Right lung (tissue), 10 donors: ENCODE measurements at places on chromosomes 2 and 18.

DNA sequence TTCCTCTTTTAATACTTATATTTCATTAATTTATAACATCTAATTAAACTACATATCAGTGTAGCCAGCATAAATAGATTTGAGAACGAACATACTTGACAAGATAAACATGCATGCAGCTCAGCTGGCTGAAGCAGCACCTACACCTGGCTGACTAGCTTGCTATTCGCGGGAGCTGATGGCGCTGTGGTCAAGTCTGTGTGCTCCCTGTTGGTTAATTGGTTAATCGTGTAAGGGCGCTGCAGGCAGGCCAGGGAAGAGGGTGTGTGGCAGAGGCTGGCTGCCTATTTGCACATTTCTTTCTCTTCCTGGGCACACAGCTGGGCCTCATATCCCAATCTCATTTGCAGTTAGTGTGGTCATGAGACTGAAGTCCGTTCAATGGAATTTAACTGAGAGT lies 14.5 kb upstream of the VWA3B start:
- DNase-seq, result no peak

DNA sequence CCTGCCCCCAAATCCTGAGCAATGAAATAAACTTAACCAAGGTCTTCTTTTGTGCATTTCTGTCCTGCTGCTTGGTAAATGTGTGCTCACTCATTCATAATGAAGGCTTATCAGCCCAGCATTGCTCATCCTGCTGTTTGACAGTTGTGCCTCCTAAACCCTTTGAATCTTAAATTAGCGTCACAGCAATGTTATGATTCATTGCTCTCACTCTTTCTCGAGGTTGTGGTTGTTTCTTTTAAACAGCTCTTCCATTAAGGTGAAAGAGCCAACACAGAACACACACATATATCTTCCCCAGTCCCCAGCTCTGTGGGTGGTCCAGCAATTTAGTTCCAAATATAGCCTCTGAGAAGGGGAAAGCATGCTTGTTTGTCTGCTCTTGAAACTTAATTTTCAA lies 84.0 kb downstream of the EVA1A start:
- DNase-seq, result no peak

- no peak for DNase-seq
Measured at GRCh38 chr2:155095613-155096012, 397.1 kb downstream of the KCNJ3 start.

GRCh38 chr2:207819839-207820784 lies 50.4 kb upstream of the FZD5 start:
- no peak for DNase-seq

DNA sequence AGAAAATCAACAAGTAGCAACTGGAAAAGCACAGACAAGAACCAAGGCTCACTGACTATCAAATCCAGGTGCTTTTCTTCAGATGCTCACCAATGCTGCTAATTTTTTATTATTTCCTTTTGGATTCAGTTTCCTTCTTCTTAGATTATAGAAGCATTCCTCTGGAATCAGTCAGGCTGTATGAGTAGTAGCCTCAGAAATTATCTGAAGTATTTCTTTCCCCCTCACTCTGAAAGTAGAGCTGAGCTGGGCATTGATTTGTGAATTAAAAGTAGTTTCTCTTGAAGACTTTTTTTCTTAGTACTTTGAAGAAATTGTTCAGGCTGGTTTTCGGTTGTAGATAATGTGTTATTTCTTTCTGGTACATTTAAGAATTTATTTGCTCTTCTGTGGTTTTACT lies 273.7 kb downstream of the NOL4 start:
- DNase-seq, result no peak

GRCh38 chr2:42296226-42296625 lies 64.8 kb downstream of the COX7A2L start:
- DNase-seq, result no peak
